CD4-positive, alpha-beta T cell treated with Interleukin-12 subunit alpha and Interleukin-12 subunit beta, for 1 hour (primary cell): ENCODE measurements at places on chromosomes 2 and 18.

- DNase-seq: no peak
Observed at GRCh38 chr2:36002941-36003340, 352.6 kb upstream of the CRIM1 start.

GRCh38 chr18:8396254-8396653 lies 213.0 kb upstream of the RAB12 start:
- no peak for DNase-seq

DNA sequence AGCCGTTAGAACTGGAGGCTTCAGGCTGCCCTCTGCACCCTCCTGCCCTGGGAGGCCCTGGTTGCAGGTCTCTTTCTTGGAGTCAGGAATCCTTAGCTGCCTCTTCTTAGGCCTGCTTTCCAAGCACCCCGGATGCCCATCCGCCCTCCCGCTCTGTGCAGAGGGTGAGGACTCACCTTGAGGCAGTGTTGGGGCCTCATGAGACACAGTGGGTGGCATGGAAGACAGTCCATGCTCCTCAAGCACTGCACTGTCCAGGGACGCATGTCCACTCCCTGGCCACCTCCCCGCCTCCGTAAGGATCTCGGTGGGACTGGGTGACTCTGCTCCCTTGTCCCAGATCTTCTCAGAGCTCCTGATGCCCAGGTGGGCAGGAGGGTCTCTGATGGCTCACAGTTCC lies 5.7 kb upstream of the TRAF3IP1 start:
- DNase-seq: no peak

- no peak for DNase-seq
Observed at GRCh38 chr18:10669441-10670100, 143.7 kb downstream of the NAPG start.

- peak; percentile 12 for DNase-seq
Observed at GRCh38 chr2:39492095-39492590, 55.1 kb upstream of the MAP4K3 start.

- no peak for DNase-seq
Observed at GRCh38 chr2:223269386-223269785, 217.4 kb downstream of the KCNE4 start.

DNA sequence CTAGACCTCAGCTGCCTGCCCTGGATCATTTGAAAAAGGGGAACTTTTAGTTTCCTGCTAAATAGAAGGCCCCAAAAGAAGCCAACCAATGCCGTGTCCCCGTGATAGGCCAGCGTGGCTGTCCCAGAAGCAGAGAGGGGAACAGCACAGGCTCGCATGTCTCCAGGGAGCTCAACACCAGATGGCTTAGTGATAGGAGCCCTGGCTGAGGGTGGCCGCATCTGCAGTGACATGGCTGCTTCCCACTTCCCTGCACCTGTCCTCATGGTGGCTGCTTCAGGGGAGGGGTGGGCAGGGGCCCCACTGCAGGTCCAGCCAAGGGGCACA lies 79.6 kb downstream of the MBP start:
- DNase-seq: peak; percentile 18

- DNase-seq: no peak
Observed at GRCh38 chr2:176285321-176285720, 16.1 kb downstream of the MTX2 start.

DNA sequence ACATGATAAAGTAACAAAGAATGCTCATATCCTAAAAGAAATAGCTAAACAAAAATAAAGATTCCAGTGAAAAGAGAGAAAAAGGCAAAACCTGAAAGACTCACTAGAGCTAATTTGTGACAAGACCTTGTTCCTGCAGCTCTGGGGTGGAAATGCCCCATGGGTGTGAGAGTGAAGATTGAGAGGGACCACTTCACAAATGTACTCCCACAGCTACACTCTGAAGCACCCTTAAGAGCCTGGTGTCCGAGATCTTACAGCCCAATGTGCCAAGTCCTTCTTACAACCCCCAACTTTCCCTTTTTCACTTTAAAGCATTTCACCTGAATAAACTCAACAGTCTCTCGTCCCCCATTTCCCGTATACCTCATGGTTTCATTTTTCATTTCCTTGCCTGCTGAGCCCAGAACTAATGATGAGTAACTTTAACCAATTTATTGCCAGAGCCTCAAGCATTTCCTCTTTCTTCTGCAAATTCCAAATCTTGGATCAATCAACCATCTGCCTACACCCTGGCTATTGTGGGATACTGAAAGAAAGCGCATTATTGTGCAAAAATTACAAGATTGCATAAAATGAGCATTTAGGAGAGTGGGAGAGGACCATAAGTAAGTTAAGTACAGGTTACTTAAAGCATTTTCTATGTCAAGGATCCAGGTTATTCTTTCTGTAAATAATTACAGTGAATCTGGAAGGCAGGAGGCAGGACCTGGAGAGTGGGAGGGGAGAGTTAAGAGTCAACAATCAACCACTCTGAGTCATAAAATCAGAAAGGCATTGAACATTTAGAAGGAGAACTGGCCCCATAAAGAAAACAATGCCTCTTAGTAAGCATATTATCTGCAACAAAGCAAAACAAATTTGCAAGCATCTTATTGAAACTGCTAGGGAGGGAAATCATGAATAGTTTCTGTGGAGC lies 804.4 kb upstream of the CELF4 start:
- no peak for DNase-seq

- no peak for DNase-seq
Observed at GRCh38 chr2:147502711-147503290, 342.0 kb upstream of the ACVR2A start.

DNA sequence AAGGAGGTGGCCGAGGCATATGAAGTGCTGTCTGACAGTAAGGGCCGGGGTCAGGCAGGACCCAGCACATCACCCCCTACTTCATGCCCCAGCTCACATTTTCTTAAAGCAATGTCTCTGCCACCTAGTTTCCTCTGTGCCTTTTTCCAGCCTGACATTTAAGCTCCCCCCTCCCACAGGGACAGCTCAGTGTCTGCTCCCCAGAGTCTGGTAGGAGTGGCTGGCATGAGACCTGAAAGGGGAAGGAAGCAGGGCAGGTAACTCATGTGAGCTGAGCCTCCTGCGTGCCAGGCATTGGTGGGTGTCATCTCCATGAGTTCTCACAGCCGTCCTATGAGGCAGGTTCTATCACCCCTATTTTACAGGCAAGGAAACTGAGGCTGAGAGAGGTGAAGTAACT lies 1.5 kb downstream of the DNAJB2 start:
- DNase-seq: no peak

- DNase-seq: peak; percentile 52
Observed at GRCh38 chr2:86623043-86623493, 597 bp downstream of the RNF103 start.

DNA sequence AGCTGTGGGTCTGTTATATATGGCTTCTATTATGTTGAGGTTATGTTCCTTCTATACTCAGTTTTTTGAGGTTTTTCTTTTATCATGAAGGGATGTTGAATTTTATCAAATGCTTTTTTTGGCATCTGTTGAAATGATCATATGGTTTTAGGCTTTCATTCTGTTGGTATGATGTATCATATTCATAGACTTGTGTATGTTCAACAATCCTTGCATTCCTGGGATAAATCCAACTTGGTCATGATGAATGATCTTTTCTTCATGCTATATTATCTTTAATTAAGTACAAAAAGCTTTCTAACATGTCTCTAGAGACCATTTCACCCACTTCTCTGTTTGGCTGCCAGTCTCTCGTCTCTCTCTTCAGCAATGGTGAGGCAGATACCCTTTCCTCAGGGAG lies 54.2 kb downstream of the MDH1 start:
- DNase-seq: no peak

DNA sequence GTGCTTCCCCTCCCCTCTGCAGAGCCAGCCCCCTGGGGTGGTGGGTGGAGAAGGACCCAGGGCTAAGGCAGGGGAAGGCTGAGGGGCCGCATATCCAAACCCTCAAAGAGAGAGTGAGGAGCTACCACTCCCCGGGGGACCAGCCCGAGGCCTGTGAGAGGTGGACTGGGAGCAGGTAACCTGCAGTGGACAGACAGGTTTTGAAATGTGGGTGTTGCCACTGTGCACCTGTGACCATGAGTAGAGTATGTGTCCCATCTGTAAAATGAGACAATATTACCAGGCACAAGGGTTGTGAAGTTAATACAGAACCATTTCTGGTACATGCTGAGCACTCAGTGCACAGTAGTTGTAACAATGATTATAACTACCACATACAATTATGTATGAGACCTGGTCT lies 51.2 kb upstream of the POMC start:
- no peak for DNase-seq

DNA sequence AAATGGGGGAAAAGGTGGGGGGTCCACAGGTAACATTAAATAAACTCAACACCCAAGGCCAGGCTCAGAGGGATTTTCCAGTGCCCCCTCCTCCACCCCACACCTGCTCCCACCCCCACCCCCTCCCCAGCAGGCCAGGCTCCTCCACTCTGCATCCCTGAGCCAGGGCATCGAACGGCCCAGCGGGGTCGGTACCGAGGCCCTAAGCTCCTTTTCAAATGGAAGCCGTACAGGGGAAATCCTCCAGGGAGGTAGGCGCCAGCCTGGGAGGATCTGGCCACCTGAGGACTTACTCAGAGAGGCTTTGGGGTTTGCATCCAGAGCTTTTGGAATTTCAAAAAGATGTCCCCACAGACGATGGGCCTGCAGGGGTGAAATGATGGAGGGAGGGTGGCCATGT lies 46.5 kb downstream of the ZFP36L2 start:
- DNase-seq: no peak

DNA sequence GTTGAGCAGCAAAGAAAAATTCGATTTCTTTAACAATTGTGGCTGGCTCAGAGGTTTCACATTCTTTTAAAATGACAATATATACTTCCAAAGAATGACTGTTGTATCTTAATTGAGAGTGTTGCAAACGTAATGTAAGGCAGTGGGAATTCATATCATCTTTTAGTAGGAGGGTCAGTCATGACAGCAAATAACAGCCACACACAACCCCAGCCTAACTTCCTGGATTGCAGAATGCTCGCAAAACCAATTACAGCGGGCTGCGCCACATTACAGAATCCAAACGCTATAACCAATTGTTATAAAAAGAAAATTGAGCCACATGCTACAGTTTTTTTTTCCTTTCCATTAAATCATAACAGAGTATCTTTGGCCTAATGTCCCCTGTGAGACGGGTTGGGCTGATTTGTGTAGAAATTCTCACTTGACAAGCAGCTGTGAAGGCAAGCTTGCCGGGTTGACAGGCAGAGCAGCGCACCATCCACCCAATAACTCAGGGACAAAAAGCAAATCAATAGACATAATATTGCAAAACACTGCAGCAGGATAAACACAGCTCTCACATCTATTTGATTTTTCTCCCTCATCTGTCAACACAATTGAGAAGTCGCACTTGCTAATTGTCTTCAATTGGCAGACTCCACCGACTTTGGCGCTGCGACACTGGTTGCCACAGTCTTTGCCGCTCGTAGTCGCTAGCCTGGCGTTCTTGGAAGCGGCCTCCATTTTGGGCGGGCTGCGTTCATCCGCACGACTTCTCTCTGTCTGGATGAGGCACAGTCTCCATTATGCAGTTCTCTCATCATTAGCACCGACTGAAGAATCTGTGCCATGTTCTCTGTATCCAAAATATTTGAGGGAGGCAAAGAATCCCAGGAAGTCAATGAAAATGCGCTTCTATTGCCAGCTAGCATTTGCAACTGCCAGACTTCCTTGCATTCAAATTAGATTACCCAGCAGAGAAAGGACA lies 95.0 kb upstream of the CCDC68 start:
- no peak for DNase-seq

DNA sequence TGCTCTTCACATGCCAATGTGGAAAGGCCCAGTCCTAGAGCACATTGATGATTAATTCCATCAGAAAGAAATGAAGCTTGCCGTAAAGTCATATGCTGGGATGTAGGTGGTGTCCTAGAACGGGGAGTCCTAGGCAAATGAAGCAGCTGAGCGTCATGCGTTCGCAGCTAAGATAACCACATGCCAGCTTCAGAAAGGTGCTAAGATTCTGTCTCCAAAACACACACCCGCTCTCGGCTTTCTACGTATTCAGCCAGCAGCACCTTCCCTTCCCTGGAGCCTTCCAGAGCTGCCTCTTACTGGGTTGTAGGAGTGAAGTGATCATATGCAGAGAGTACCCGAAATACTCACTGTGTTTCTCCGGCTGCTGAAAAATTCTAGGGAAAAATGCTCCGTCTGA lies 421.6 kb upstream of the ID2 start:
- DNase-seq: no peak

- DNase-seq: no peak
Observed at GRCh38 chr18:33495278-33495677, 54.8 kb upstream of the CCDC178 start.

DNA sequence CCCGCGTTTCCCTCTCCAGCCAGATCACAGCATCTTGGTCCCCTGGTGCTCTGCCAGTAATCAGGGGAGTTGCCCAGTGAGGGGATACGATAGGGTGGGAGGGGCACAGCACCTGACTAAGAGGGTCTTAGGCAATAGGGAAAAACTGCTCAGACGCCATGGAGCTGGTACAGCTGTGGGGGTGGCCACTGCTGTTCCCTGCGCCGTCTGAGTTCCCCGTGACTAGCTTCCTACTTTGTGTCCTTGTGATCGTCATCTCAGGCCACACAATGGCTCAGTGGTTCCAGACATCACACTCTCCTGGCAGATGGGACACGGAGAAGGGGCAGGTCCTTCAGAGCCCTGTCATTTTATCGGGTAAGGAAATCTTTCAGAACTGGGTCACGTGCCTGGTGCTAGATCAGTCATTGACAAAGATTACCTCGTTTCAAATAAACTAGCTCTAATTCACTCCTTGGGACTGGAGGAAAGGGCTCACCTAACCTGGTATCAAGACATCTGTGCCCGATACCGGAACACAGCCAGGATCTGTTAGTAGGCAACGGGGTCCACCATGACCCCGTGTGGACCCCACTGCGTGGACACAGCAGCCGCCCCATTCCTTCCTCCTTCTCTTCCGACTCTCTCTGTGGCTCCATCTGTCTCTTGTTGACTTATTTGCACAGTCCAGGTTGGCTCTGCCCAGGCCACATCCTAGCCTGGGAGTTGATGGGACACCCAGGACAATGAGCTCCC lies 101.6 kb downstream of the PTGR3 start:
- DNase-seq: no peak

DNA sequence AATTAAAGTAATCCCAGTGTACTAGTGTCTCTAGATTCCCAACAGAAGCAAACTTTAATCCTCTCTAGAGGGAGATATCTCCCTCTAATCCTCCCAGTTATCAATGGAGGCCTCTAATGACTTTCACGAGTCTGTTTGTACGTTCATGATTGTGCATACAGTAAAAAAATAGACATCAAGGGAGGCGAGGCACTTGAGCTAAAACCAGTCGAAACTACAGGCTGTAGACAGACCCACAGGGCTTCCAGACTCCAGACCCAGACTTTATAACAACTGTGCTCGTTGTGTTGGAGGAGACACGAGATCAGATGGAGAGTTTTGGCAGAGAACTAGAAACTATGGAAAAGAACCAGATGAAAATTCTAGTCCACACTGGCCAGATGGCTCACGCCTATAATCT lies 7.0 kb downstream of the DGKD start:
- DNase-seq: no peak
